ENCODE measurements at places on chromosomes 11 and 22.

DNA sequence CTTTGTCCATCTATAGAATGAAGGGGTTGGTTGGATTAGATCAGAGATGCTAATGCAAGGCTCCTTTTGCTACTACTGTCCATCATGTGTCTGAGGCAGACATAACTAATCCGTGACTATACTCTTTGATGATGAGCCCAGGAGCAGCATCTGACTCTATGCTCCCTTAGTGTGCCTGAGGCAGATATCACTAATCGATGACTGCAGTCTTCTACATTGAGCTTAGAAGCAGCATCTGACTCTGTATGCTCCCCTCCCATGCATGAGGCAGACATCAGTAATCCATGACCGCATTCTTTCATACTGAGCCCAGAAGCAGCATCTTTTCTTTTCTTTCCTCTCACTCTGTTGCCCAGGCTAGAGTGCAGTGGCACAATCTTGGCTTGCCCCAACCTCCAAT, 4.2 kb downstream of the TCN2 start:
- no peak for DNase-seq

DNA sequence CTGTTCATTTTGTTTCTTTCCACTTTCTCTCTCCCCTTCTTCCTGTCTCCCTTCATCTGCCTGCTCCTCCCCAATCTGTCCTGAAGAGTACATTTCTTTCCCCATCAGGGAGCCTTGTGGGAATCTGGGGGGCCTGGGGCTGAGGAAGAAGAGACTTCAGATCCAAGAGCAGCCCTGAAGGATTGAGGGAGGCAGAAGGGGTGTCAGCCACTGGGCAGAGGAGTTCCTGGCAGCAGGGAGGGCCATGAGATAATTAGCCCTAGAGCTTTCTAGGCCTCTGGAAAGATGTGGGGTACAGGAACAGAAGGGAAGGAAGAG, 24.4 kb upstream of the OAF start:
- no peak for DNase-seq

DNA sequence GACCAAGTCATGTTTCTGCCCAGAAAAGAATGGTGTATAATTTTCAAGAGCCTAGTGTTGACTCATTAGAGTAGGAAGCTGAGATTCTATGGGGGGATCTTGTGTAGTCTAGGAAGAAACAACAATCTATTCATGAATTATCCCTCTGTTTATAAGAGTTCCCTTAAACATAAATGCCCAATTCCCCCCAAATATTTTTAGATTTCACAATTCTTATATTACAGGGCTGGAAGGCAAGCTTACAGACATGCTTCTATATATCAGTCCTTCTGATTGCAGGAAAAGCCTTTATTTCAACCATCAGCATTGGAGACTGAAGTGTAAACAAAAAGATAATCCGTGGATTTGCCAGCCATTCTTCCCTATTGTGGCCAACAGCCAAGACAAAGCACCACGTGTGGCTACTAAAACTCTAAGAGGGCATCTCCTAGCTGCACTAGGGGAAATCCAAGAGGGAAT, 71.4 kb downstream of the NAT10 start:
- DNase-seq = no peak

GRCh38 chr11:1674173-1675131, 22.5 kb upstream of the KRTAP5-6 start:
- DNase-seq = no peak

- no peak for DNase-seq
These were observed 58.3 kb upstream of the SORL1 start for GRCh38 chr11:121393855-121394254.

- DNase-seq = no peak
These were observed 53.7 kb downstream of the UBASH3B start for GRCh38 chr11:122709039-122709760.

GRCh38 chr22:16806401-16806800, 18.8 kb downstream of the XKR3 start:
- DNase-seq = no peak

DNA sequence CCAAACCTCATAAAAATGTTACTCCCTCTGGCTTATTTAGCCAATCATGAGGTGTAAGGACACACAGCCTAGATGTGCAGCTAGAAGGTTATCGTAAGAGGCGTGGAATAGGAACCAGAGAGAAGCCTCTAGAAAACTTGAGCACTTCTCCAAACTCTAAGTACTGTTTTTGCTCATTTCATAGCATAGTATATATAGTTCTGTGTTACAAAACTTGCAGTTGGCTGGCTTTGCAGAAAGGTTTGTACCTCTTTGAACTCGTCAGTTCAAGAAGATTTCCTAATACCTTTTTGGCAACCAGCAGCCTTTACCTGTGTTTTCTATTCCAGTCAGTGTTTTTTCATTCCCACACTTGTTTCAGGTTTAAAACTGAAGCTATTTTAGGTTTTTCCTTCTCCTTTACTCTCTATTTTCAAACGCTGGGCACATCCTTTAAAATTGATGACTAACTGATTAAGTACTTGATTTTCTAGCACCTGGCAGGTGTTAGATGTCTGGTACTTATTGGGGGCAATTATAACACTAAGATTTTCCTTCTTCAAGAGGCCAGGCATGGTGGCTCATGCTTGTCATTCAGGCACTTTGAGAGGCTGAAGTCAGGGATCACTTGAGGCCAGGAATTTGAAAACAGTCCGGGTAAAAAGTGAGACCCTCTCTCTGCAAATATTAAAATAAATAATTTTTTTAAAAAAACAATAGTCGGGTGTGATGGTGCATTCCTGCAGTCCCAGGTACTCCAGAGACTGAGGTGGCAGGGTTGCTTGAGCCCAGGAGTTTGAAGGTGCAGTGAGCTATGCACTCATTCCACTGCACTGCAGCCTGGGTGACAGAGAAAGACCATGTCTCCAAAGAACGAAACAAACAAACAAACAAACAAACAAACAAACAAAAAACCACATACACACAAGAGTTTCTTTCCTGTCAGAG, 125.2 kb downstream of the LRRC4C start:
- DNase-seq = no peak

DNA sequence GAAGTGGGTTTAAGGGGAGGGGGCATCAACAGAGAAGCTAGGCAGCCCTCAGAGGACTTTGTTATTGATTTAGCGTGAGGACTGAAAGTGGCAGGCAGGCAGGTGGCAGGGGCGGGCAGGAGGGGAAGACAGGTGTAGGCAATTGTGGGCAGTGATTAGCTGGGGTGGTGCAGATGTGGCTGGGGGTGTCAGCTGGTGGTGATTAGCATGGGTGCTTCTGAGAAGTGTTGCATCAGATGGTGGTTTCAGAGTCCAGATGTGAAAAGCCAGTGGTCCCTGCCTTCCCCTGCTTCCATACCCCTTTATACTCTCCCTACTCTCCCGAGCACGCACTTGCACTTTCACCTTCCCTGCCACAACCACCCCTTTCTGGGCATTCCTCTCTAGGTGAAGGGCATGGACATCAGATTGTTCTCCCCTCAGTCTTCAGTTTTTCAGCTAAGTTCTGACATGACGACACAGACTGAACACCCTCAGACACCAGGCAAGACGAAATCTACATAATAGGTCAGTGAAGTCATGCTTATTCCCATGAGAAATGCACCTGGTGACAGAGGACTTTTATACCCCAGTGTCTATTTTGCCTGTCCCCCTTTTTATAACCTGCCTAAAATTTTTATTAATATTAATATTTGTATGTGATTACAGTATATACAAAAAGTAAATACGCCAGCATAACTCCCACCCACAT, 435.7 kb upstream of the CADM1 start:
- no peak for DNase-seq

DNA sequence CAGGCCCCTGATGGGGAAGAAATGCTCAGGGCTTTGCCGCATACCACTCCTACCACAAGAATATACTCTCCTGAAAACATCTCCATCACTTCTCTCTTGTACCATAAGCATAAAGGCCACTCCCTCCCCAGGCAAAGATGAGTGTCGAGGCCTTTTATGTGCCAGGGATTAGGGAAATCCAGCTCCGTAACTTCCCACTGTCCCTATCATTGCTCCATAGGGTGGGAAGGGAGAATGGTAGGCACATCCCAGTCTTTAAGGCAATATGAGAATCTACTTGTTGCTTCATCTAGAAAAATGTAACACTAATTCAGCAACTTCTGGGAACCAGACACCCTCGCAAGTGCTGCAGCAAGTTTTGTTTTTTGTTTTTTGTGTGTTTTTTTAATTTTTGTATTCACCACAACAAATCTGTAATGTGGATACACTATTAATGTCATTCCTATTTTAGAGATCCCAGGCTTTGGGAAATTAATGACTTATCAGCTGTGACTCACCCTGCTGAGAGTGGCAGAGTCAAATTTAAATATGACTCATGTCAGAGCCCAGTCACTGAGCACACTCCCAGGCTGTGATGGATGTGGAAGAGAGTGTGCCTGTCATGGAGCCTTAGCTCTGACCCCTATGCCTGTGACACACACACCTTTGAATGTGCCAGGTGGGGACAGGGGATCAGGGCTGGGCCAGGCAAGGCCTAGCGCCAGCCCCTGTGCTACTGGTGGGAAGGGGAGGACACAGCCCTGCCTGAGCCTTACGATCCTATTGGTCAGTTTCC, 23.4 kb downstream of the PANX1 start:
- no peak for DNase-seq

DNA sequence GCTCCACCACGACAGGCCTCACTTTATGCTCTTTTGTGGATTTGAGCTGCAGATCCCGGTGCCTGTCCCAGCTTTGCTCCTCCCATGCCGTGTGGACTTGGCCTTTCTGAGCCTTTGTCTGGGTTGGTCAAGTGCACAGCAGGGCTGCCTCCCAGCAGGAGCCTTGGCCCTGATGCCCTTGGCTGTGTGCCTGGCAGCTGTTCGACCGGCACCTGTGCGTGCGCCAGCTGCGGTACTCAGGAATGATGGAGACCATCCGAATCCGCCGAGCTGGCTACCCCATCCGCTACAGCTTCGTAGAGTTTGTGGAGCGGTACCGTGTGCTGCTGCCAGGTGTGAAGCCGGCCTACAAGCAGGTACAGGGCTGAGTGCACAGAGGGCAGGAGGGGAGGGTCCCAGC, 46.5 kb downstream of the MYO7A start:
- DNase-seq = no peak

DNA sequence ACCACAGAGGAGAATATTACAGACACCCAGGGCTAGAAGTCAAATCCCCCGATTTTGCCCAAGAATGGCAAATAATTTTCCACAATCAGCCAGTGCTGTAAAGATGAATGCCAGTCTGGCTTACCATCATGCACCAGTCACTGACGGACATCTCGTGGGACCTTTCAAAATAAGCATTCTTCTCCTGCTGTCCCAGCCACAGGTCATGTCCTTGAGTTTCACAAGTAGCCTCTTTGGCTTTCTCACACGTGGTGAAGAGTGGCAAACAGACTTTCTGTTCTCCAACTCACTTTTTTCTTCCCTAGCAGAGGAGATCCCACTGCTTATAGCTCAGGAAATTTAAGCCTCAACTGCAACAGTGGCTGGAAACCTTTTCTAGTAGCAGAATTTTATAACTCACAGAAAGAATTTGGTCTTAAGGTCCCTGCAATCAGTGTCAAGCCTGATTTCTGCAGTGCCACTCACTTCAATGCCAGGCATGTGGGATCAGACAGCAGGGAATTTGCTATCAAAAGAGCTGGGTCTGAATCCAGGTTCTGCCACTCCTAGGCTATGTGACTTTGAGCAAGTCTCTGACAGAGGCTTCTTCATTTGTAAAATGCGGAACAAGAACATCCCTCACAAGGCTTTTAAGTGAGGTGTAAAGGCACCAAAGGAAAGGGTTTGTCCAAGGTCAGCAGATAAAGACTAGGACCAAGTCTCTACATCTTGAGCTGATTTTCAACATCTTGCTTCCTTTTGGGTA, 3.6 kb downstream of the PIK3IP1 start:
- no peak for DNase-seq

- DNase-seq = no peak
These were observed 23.4 kb downstream of the KIAA1671 start for GRCh38 chr22:24975813-24976341.

- no peak for DNase-seq
These were observed 5.4 kb upstream of the SORL1 start for GRCh38 chr11:121446752-121447156.

All from stimulated activated CD8-positive, alpha-beta memory T cell treated with anti-CD3 and anti-CD28 coated beads, Interleukin-2, amount 100 ng/mL, for 48 hours (primary cell).